ENCODE measurements at places on chromosomes 4 and X.

GRCh38 chrX:102651242-102652011 is at the start of gene GPRASP1:
TSS of gene GPRASP1 (plus strand) at chrX:102651483. CDS start at chrX:102653914, 2,431 bp downstream.
- peak; percentile 30 for DNase-seq

DNA sequence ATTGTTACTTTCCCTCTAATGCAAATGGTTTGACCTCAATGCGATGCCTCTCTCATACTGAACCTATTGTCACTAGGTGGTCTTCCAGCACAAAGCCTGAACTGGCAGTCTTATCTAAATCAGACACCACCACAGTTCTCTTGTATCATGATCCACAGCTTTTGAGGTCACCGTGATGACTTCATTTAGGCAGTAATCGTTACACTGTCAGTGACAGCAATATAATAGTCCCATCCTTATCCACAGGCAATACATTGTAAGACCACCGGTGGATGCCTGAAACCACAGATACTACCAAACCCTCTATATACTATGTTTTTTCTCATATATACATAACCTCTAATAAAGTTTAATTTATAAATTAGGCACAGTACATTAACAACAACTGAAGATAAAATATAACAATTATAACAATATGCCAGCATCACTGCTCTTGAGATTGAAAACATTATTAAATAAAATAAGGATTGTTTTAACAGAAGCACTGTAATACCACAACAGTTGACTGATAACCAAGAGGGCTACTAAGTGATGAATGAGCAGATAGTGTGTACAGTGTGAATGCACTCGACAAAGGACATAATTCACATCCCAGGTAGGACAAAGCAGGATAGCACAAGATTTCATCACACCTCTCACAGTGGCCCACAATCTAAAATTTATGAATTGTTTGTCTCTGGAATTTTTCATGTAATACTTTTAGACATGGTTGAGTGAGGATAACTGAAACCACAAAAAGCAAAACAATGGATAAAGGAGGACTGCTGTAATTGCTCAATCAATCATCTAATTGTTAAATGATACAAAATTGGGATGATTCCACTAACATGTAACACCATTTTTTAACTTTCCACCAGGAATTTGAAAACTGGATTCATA is 419.4 kb downstream of the CENPC start:
- no peak for DNase-seq

GRCh38 chrX:68920561-68920960 is 91.7 kb downstream of the EFNB1 start:
- no peak for DNase-seq

DNA sequence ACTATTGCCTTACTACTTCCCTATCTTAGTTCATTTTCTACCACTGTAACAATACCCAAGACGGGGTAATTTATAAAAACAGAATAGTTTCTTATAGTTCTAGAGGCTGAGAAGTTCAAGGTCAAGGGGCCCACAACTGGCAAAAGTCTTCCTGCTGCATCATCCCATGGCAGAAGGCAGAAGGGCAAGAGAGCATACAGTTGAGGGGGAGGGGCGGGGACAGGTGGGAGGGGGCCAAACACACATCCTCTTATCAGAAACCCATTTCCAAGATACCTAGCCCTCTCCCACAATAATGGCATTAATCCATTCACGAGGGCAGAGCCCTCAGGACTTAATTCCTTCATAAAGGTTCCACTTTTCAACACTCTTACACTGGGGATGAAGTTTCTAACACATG is 690.2 kb downstream of the ADGRL3 start:
- DNase-seq: no peak

DNA sequence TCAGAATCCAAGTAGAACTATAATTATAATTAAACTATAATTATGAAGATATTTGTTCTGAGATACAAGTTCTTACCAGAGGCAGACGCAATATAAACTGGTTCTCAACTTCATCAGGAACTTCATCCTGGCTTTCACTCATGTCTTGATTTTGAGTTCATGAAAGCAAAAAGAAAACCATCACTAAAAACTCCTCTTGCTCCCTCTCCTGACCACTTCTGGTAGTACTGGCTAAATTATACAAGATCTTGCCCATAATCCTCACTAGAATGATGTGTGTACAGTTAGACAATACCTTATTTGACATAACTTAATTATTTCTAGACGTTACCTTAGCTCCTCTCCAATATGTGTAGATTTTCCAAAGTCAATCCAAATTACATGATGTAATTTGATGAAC is 3.7 kb downstream of the TAF7L start:
- peak; percentile 32 for DNase-seq

- no peak for DNase-seq
Measured at GRCh38 chrX:94831364-94831763, 1157.4 kb downstream of the FAM133A start.

- DNase-seq: no peak
Measured at GRCh38 chrX:153819384-153820040, 10.8 kb downstream of the PDZD4 start.

DNA sequence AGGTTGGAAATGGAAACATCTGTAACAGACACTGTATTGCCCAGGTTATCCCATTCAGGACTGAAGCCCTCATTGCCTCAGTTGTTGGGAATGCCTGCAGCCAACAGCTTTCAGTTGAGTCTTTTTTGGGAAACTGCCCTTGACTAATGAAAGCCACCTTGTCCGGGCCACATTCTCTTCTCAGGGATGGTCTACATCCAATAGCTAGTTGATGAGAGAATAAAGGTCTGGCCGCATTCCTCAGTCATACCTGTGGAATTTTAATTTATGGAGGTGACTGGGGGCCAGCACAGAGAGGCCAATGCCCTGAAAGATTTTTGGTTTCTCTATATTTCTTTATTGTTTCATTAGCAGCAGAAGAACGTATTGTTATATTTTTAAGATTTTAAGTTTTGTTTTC is 147.6 kb upstream of the MSX1 start:
- DNase-seq: no peak

GRCh38 chr4:73891739-73892405 is 22.7 kb downstream of the CXCL1 start:
- DNase-seq: no peak

- DNase-seq: no peak
Measured at GRCh38 chr4:186979961-186980745, 256.5 kb upstream of the FAT1 start.

DNA sequence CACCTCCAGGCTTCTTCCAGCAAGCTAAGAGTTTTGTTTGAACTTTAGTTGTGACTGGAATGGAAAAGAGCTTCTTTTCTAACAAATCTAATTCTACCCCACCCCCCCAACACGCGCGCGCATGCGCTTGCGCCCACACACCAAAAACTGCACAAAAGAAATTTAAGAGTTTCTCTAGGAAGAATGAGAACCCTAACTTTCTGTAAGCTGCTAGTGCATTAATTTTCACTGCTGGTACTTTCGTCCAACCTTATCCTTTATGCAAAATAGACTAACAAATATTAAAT is 9.0 kb upstream of the INTU start:
- DNase-seq: peak; percentile 31

GRCh38 chrX:87005885-87006284 is 511.7 kb upstream of the KLHL4 start:
- no peak for DNase-seq

GRCh38 chr4:25670991-25671390 is 15.3 kb downstream of the SLC34A2 start:
- no peak for DNase-seq

DNA sequence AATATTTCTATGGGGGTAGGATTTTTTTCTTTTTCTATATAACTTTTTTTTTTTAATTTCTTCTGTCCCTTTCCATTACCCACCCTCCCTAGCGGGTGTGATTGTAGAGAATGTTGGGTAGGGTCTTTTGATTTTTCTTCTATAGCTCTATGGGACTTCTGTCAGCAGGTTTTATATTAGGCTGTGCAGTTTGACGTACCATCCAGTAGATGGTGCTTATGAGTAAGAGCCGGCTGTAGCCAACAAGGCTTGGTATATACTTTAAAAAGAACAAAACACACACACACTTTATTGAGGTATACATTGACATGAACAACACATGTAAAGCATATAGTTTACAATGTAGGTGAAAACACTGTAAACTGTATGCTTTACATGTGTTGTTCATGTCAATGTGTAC is 247.9 kb upstream of the POF1B start:
- DNase-seq: no peak

DNA sequence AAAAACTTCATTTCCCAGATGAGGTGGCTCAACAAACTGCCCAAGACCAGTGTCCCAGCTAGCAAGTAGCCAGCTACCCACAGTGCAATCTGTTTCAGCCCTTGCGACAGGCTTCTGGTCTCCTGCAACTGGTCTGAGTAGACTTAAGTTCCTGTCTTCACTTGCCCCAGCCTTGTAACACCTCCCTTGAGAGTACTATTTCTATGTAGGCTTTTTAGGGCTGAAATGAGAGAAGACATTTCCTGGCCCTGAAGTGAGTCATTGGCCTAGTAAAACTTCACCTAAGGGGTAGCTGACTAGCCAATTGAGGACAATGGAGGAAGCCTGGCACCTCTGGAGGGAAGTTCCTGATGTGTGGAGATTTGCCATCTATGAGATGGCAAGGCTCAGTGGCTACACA is 80.1 kb upstream of the STIM2 start:
- DNase-seq: no peak

DNA sequence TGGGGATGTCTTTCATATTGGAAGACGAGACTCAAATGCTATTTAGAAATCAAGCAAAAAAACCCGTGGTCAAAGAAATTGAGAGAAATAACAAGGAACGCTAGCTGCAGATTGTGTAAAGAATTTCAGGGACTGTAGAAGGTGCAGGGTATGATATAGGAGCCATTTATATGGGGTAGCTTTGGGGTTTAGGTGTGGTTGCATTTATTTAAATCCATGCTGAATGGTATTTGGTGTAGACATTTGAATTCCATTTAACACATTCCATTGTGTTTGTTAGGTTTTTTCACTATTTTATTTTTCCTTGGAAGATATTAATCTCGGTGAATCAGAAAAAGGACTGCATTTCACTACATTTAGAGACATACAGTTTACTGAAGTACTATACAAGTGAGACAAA is 341.0 kb upstream of the GALNTL6 start:
- no peak for DNase-seq

All from GM13976 (cell line).